ENCODE measurements at places on chromosomes 5 and 9.

GRCh38 chr9:27110181-27110580 is 1.2 kb downstream of the TEK start:
- no peak for DNase-seq

GRCh38 chr5:151632941-151633340 is 41.8 kb upstream of the FAT2 start:
- DNase-seq = no peak

- DNase-seq = no peak
These were observed 319.6 kb downstream of the DRD1 start for GRCh38 chr5:175124251-175124813.

- no peak for DNase-seq
These were observed 30.4 kb downstream of the FEM1C start for GRCh38 chr5:115514220-115514619.

DNA sequence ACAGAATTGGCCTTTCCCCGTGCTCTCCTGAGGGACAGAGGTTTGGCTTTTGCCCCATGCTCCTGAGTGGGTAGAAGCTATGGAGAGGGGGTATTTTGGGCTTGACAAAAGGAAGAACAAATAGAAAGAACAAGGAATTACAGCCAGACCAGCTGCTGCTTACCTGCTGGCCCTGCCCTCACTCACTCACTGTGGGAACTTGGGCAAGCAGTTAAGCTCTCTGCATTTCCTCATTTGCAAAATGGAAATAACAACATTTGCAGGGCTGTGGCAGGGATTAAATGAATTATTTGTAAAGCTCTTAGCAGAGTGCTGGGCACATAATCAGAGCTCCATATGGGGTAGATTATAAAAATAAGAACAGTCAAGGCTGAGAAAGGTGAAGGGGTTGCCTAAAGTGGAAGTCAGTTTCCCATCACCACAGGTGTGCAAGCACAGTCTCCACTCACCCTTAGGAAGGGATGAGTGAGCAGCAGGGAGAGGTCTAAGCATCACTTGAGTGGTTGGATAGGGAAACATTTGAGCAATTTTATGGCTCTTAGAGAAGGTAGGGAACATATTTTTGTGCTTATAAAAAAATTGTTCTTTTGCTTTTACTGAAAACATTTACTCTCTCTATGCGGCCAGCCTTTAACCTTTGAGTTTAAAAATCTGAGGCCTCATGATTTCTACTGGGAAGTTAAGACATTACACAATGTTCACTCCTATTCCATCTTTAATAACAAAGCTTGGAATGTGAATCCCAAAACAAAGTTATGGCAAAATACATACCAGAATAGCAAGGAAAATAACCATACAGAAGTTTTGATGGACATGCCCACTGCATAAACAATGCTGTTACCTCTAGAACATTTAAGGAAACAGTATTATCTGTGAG is 42.8 kb upstream of the LHFPL2 start:
- no peak for DNase-seq

GRCh38 chr5:122508623-122509022 is 196.6 kb downstream of the SNCAIP start:
- DNase-seq = no peak
